Right lobe of liver (tissue), 6 donors: ENCODE measurements at places on chromosomes 4 and X.

DNA sequence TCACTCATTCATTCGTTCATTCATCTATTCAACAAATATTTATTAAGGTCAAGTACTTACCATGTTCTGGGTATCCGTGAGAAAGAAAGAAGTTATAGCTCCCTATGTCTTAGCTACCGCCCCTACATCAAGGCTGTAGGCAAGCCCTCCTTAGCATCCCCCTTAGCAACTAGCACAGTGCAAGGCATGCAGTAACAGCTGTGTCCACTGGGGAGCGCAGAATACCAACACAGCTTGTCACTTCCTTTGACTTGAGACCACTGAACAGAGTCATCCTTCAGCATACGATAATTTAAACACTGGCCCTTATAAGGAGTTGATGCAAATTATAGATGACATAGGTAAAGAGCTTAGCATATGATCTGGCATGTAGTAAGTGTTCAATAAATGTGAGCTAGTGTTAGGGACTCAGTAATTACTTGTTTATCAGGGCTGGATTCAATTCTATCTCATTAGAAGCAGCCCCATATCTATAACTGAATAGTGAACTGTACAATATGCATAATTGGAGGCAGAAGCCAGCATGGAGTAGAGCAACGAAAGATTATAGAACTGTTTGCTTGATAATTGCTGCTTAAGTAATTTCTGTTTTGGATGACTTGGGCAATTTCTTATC lies 8.7 kb downstream of the KIAA1210 start:
- H3K4me1 ChIP-seq = no peaks in the 10 kb centered on the region
- no peaks in the 10 kb centered on the region for H3K27me3 ChIP-seq
- no peaks in the 10 kb centered on the region for H3K36me3 ChIP-seq
- no peak overlapping the region for H3K4me3 ChIP-seq

GRCh38 chrX:139734996-139735395 lies 27.0 kb upstream of the MCF2 start:
- peaks cover 7% of the 10 kb centered on the region for H3K36me3 ChIP-seq
- no peaks in the 10 kb centered on the region for H3K4me1 ChIP-seq
- no peak overlapping the region for H3K27ac ChIP-seq
- H3K4me3 ChIP-seq = no peak overlapping the region
- H3K27me3 ChIP-seq = no peaks in the 10 kb centered on the region

DNA sequence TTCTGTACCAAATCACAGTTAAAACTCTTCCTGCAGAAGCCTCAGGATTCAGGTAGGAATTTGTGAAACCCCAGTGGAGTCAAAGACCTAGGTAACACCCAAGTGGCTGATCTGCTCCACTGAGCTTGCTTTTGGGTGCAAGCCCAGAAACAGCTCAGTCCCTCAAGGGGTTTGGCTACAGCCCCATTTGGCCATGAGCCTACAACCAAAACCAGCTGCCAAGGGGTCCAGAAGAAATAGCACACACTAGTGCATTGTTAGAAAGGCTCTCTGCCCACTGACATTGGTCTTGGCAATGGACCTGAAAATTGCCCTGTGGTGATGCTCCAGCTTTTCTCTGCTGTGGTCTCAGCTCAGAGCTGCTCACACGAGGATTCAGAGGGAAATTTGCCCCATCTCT lies 577.4 kb upstream of the INTU start:
- no peak overlapping the region for H3K4me3 ChIP-seq
- no peak overlapping the region for H3K27ac ChIP-seq
- no peaks in the 10 kb centered on the region for H3K4me1 ChIP-seq
- no peak for DNase-seq

GRCh38 chr4:139540632-139541031 lies 15.4 kb downstream of the SETD7 start:
- no peaks in the 10 kb centered on the region for H3K4me1 ChIP-seq
- H3K36me3 ChIP-seq = no peaks in the 10 kb centered on the region
- H3K27ac ChIP-seq = no peak overlapping the region

- no peaks in the 10 kb centered on the region for H3K4me1 ChIP-seq
- H3K27ac ChIP-seq = no peak overlapping the region
These were observed 459.5 kb downstream of the ANKRD50 start for GRCh38 chr4:124253080-124253479.
